ENCODE measurements at places on chromosomes 3 and 15. TPM values are rescaled to one million over a fixed set of nuclear protein-coding genes. Genes with fewer than 3 reads are reported as not detected.
A peak's percentile ranks its signal among the peaks of the same experiment; 100 is the strongest.

Gene FILIP1L
- total RNA-seq: 1.4 TPM

Gene SQOR
- total RNA-seq: 103 TPM

Gene LMLN
- total RNA-seq: 5.5 TPM

DNA sequence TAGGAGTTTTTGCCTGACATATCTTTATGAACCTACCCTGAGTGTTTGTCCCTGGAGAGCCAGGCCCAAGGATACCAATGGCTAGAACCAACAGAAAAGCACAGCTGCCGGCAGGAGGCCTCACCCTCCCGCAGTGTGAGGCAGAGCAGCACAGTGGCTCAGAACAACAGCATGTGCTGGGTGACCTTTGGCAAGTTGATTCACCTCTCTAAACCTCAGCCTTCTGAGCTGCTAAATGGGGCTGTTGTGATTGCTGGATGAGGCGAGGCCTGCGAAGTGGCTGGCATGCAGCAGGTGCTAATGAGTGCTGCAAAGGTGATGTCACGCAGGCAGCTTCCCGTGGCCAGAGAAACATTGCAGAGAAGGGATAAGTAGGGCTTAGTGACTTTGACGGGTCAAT, 23.3 kb downstream of the IDH2 start:
- peaks cover 8% of the 10 kb centered on the region for H3K4me1 ChIP-seq
- H3K27ac ChIP-seq: peak overlapping the region; percentile 60
- peaks cover 27% of the 10 kb centered on the region for H3K36me3 ChIP-seq
- H3K27me3 ChIP-seq: no peaks in the 10 kb centered on the region

DNA sequence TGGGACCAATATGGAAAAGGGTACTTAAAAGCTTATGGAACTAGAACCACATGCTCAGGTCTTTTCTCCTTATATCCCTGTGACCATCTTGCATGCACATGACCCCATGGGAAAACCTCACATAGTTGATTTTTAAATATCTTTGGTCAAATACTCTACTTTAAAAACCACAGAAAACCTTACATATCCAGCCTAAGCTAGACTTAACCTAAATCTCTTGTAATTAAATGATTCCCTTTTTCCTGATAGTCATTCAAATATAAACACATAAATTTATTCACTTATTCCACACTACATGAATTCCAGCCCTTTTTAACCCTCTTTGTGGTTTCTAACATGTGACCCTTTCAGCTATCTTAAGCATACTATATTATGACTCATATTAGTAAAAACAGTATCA, 46.8 kb downstream of the DNAJC13 start:
- H3K36me3 ChIP-seq: peaks cover 39% of the 10 kb centered on the region
- H3K27ac ChIP-seq: no peak overlapping the region
- no peaks in the 10 kb centered on the region for H3K4me1 ChIP-seq
- DNase-seq: no peak

GRCh38 chr3:29503958-29504357, 223.1 kb downstream of the RBMS3 start:
- no peaks in the 10 kb centered on the region for H3K27me3 ChIP-seq
- H3K27ac ChIP-seq: no peak overlapping the region
- H3K36me3 ChIP-seq: no peaks in the 10 kb centered on the region
- no peaks in the 10 kb centered on the region for H3K4me1 ChIP-seq
- no peak overlapping the region for H3K4me3 ChIP-seq
- no peak for DNase-seq

DNA sequence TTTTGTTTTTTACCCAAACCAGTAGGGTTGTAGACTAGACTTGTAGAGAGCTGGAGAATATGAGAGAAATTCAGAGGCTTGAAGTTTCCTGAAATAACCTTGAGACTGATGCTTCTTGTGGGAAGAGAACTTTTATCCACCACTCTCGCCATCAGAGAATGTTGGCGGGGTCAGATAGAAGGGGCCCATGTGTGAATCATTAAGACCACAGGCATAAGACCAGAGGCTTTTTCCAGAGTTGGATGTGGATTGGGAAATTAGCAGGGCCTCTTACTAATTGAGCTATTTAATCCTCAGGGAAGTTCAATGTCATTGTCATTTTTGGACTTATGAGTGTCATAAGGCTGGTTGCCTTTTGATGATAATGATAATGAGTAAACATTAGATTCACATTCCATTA, 246.9 kb upstream of the THRB start:
- H3K4me3 ChIP-seq: no peak overlapping the region
- no peaks in the 10 kb centered on the region for H3K4me1 ChIP-seq
- no peak for DNase-seq
- H3K36me3 ChIP-seq: no peaks in the 10 kb centered on the region

DNA sequence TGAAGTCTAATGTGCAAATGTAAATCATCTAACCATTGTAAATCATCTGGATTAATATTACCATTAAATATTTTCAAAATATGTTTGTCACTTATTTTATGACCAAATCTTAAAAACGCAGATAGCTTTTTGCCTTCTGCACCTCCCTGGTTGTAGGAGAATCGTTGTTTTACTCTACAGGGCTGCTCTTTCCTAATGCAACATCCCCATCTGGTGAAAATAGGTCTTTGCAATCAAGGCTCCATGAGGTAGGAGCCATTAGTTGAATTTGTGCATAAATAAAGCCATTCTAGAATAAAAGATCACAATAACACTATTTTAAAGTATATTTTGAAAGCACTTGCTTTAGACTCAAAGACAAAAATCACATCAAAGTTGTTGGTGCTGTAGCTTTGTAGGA, 535.6 kb upstream of the AGTR1 start:
- H3K4me3 ChIP-seq: no peak overlapping the region
- H3K36me3 ChIP-seq: no peaks in the 10 kb centered on the region
- H3K4me1 ChIP-seq: no peaks in the 10 kb centered on the region
- H3K27me3 ChIP-seq: no peaks in the 10 kb centered on the region

- no peak overlapping the region for H3K4me3 ChIP-seq
- no peak for DNase-seq
- no peaks in the 10 kb centered on the region for H3K27me3 ChIP-seq
- H3K36me3 ChIP-seq: peaks cover 14% of the 10 kb centered on the region
These were observed 28.8 kb downstream of the LIMD1 start for GRCh38 chr3:45623393-45623792.

DNA sequence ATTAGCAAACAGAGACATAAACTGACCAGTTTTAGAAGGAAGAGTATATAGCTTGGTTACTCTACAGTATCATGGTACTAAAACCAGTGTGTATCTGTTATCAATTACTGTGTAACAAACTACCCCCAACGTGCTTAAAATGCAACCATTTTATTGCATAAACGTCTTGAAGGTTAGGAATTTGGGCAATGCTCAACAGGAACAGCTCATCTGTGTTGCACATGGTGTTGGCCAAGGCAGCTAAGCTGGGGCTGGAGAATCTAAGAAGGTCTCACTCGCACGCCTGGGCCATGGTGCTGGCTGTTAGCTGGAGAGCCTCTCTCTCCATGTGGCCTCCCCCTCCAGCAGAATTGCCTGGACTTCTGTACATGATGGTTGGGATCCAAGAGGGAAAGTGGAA, 81.2 kb upstream of the THBS1 start:
- H3K27me3 ChIP-seq: peaks cover 10% of the 10 kb centered on the region
- no peaks in the 10 kb centered on the region for H3K36me3 ChIP-seq
- no peak for DNase-seq
- H3K27ac ChIP-seq: no peak overlapping the region
- H3K4me3 ChIP-seq: no peak overlapping the region

GRCh38 chr3:191523148-191523547, 62.2 kb downstream of the PYDC2 start:
- H3K4me1 ChIP-seq: no peaks in the 10 kb centered on the region
- no peaks in the 10 kb centered on the region for H3K36me3 ChIP-seq
- H3K27me3 ChIP-seq: no peaks in the 10 kb centered on the region
- DNase-seq: no peak

DNA sequence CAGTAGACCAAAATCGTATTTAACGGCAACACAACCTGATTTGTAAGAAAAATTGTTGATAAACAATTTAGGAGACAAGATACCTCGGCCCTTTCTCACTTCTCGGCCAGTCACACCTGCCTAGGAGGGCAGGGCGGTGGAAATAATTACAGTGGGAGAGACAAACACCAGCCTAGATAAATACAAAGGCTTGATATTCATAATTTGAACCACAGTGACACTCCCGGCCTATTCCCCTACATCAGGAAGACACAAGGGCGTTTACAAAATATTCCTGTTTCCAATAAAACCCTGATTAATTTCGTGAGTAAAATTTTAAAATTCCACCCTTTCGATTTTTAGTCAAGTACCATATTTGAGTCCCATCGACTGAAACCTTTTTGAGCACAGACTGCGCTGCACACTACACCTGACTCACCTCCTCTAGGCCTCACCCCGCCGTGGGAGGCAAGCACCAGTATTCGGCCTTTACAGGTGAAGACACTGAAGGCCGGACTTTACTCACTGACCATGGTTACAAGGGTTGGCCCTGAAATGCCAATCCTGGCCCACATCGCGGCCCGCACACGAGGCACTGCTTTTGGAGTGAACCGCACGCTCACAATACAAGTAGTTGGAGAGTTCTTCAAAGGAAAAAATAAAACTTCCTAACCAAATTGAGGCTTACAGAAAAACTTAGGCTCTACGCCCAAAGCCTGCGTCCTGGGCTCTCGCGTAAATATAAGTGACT, 794 bp downstream of the ARPP19 start:
- DNase-seq: peak; percentile 81
- no peaks in the 10 kb centered on the region for H3K27me3 ChIP-seq
- H3K4me1 ChIP-seq: peaks cover 29% of the 10 kb centered on the region

DNA sequence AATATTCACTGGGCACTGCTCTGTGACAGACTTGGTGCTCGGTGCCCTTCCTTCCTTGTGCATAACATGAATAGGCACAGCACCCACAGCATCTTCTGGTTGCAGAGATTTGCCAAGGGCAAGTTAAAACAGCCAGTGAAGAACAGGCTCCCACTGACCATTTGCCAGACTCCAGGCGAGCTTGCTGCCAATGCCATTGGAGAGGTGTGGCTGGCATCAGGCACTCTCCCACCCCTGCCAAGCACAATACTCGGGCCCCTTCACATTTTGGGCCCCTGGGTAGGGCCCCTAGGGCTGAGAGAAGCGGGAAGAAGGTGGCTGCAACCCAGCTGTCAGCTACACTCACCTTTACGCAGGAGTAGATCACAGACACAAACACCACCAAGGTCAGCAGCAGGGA, 112.1 kb downstream of the SEC22A start:
- H3K36me3 ChIP-seq: no peaks in the 10 kb centered on the region
- no peaks in the 10 kb centered on the region for H3K4me1 ChIP-seq
- H3K4me3 ChIP-seq: no peak overlapping the region

GRCh38 chr3:17091910-17092582, 207.3 kb downstream of the PLCL2 start:
- peaks cover 22% of the 10 kb centered on the region for H3K4me1 ChIP-seq
- H3K27ac ChIP-seq: no peak overlapping the region
- H3K4me3 ChIP-seq: no peak overlapping the region
- no peak for DNase-seq
- no peaks in the 10 kb centered on the region for H3K27me3 ChIP-seq

- no peaks in the 10 kb centered on the region for H3K27me3 ChIP-seq
- DNase-seq: no peak
- H3K4me3 ChIP-seq: peak overlapping the region; percentile 58
These were observed 59.6 kb upstream of the ZBTB38 start for GRCh38 chr3:141308588-141309218.

DNA sequence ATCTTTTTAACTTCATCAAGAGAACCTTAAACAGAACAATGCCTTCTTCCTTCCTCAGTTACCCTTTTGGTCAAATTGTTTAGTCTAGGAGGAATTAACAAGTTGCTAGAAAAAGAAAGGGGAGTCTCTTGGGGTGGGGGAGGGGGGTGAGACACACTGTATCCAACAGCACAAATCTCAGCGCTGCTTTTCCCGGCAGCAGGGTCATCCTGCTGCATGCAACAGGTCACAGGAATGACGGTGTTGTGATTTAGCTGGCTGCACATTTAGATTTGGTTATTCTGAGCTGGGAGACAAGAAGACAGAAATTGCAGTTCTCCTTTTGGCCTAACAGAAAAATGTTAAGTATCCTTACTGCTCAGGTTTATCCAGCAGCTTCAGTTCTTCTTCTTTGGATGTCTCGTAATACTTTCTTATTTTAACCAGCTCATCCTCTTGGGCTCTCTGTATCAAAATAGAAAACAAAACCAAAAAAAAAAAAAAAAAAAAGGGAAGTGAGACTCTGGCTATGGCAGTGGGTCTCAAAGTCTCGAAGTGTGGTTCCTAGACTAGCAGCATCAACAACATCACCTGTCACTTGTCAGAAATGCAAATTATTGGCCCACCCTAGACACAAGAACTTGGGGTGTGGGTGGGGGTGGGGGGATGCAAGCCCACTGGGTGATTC, 190.5 kb downstream of the GREM1 start:
- no peaks in the 10 kb centered on the region for H3K4me1 ChIP-seq
- H3K27me3 ChIP-seq: peaks cover 4% of the 10 kb centered on the region
- no peak overlapping the region for H3K4me3 ChIP-seq
- no peak for DNase-seq
- no peaks in the 10 kb centered on the region for H3K36me3 ChIP-seq

- DNase-seq: no peak
- H3K36me3 ChIP-seq: no peaks in the 10 kb centered on the region
- H3K27ac ChIP-seq: no peak overlapping the region
These were observed 751.3 kb downstream of the ZNF385D start for GRCh38 chr3:20999661-21000060.

DNA sequence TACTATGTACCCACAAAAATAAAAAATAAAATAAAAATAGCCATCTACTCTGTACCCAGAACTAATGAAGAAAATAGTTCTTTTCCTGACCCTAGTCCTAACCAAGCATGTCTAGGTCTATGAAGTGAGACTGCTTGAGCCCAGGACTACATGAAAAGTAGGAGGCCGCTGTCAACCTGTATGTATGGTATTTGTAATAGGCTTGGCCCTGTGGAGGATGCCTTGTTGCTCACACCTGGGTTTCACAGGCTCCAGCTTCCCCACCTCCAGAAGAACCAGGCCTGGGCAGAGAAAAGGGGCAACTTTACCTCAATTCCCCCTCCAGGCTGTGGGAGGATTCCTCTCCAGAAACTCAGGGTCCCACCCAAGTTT, 6.8 kb upstream of the PKM start:
- peak overlapping the region; percentile 95 for H3K27ac ChIP-seq
- peak overlapping the region; percentile 84 for H3K4me3 ChIP-seq
- H3K36me3 ChIP-seq: peaks cover 31% of the 10 kb centered on the region

GRCh38 chr3:30042274-30042859, 564.0 kb upstream of the TGFBR2 start:
- H3K27me3 ChIP-seq: peaks cover 27% of the 10 kb centered on the region
- H3K36me3 ChIP-seq: no peaks in the 10 kb centered on the region
- H3K4me3 ChIP-seq: no peak overlapping the region
- no peaks in the 10 kb centered on the region for H3K4me1 ChIP-seq

- H3K36me3 ChIP-seq: no peaks in the 10 kb centered on the region
- no peaks in the 10 kb centered on the region for H3K4me1 ChIP-seq
- no peaks in the 10 kb centered on the region for H3K27me3 ChIP-seq
- no peak overlapping the region for H3K27ac ChIP-seq
- no peak for DNase-seq
- H3K4me3 ChIP-seq: no peak overlapping the region
These were observed 298.5 kb downstream of the SI start for GRCh38 chr3:164779816-164780215.

All from activated CD4-positive, alpha-beta T cell treated with anti-CD3 and anti-CD28 coated beads, Interleukin-2, amount 10 ng/mL, durations not matched to agents 24 days and 14 days (primary cell).